Iris pigment epithelial cell (primary cell): ENCODE measurements at places on chromosomes 5 and 9.

DNA sequence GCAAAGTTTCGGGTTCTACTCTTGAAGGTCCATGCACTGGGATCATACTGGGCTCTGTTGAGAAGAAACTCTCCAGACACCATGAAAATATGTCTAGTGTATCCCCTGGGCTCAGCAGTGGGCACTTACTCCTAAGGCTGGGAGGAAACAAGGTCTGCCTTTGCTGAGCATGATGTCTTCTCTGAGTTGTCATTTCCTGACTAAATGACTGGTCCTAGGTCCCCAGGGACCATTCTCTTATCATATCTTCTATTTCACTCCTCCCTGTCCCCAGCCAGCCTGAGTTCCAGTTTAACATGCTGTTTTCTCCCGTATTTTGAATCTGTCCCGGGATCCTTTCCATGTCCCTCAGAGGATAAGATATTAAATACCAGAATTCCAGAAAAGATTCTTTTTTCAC, 225.4 kb downstream of the MTRR start:
- DNase-seq = no peak

DNA sequence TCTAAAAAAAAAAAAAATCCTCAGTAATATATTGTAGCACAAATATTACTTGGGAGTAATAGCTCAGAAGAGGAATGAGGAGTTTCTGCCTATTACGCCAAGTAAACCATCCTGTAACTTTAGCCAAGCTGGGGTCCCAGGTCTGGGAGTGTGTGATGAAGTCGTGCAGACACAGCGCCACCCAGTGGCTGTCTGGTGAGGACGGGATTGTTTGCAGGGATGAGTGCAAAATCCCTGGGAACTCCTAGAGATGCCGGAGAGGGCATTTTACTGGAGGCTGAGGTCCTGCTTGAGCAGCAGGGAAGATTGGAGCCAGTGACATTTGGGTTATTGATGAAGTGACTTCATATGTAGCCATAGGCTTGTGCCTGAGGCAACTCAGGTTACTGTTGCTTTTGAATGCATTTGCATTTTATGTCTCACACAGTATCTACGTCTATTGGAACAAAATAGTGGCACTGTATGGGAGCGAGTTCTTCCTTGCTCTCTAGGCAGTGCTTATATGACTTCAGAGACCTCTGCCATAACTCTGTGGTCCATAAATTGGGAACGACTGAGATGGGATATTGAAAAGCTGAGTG, 72.8 kb downstream of the PSAT1 start:
- DNase-seq = peak; percentile 68

DNA sequence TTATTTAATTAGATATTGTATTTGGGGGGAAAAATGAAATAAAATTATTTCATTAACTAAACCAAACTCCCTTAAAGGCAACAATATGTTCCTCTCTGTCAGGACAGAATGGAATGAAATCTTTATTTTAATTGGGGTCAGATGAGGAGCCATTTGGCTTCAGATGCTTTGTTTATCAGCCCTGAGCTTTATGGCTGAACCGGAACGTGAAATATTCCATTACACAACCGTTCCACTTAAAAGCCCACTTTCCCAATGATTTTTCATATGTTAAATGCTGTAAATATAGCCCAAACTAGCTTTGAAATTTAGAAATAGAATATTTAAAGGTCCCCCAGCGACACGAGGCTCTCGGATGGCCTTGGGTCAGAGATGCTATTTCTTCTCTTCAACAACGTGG, 149.5 kb downstream of the CRB2 start:
- no peak for DNase-seq

DNA sequence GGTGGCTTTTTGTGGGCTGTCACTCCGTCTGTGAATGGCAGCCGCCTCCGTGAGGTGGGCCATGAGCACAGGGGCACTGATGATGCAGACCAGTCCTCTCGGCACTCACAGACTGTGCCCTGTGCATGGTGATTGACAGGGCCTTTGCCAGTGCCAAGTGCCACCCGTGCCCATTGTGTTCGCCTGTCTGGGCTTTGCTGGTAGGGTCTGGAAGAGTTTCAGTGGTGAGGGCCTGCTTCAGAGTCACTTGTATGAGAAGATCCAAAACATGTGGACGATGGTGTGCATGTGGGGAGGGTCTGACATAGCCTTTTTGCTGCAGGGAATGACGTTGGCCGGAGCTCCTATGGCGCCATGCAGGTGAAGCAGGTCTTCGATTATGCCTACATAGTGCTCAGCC, 34.9 kb downstream of the TENT4A start:
- DNase-seq = no peak

DNA sequence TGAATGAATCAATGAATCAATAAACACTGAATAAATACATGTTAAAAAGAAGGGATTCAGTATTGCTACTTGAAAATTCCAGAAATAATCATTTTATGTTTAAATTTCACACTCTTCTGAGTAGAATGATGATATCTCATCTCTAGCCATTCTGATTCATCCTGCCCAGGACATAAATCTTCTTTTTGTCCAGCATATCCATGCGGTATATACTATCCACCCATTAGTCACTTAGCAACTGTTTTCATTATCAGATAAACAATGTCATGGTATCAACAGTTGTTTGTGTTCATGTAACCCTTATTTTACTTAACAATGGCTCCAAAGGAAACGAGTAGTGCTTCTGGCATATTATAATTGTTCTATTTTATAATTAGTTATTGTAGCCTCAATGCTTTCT, 432.4 kb upstream of the SMC2 start:
- DNase-seq = peak; percentile 21
